ENCODE measurements at places on chromosomes 16 and 17.

DNA sequence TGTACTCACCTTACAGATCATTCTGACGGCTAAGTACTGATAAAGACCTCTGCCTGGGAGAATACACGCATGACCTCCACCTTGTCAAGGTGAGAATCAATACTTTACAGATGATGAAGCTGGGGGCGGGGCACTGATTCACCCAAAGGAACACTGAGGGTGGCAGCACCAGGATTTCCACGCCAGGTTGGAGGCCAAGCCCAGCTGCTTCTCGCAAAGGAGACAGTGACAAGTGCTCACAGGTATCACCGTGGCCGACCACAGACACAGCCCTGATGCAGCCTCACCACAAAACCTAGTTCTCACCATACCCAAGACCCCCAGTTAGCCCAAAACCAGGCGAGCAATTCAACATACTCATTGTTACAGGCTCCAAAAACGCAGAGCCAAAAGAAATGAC lies 434.2 kb downstream of the SOX9 start:
- DNase-seq, result no peak

GRCh38 chr17:64110379-64111152 lies 19.4 kb downstream of the ERN1 start:
- no peak for DNase-seq

DNA sequence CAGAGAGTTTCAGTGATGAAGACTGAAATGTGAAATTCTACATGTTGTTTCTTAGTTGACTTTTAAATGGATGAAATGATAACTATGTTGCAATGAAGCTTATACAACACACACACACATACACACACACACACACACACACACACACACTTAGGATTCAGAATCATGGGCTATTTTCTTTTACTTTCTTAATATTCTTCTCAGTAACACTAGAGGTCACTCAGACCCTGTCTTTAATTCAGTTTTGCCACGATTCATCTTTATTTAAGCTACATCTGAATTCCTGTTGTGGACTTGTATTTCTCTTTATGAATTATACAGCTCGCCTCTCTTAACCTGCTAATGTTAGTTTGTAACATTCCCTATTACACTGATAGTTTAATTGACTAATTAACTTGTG lies 109.6 kb upstream of the GOT2 start:
- no peak for DNase-seq

DNA sequence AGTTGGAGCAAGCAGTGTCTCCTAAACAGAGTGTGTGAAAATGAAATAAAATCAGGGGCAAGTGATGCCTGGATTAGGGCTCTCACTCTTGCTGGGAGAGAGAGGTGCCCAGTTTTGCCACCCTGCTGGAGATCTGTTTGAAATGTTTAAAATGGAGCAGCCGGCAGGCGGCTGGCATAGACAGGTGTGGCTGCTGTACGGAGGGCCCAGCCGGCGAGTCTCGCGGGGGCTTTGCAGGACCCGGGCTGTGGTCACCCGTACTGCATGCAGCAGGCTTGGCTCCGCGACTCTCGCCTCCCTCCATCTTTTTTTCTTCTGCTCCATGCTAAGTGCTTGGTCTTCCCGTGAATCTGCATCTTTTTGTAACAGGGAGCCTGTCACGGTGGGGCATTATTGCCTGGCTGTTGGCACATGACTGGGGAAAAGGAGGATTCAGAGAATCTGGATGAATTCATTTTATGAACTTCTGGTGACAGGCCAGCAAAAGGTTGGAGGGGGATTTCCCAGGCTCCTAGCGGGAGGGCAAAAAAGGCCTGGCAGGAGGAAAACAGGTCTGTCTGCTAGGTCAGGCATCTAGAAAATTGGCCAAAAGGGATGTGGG lies 1.8 kb downstream of the ZNRF1 start:
- DNase-seq, result no peak

DNA sequence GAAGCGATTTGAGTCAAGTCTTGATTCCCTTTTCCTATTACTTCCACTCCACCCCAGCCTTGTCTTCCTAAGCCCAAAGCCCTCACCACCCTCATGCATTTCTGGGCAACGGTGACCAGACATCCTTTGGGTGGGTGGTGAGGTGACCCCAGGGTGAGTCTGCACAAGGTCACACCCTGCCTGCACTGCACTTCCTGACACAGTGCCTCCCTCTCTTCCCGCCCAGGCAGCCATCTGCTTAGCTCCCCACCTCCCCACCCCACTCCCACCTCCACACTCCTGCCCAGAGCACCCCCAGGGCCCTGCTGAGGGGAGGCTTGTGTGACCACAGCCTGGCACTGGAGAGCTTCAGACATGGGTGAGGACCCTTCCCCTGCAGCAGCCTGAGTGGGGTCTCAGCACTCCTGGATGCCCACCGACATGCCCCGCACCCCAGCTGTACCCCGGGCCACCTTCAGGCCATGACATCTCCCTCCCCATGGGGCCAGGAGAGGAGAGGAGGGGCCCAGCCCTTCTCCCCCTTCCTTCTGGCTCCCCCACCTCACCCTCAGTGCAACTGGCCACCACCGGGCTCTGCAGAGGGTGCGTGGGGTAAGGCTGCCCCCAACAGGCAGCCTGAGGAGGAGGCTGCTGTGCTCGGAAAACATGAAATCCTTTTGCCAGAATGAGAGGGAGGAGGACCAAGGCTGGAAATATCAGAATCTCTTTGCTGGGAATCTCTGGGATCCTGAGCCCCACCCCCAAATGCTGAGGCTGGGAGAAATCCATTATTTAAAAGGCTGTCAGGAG lies 68.6 kb downstream of the CCT6B start:
- peak; percentile 7 for DNase-seq

DNA sequence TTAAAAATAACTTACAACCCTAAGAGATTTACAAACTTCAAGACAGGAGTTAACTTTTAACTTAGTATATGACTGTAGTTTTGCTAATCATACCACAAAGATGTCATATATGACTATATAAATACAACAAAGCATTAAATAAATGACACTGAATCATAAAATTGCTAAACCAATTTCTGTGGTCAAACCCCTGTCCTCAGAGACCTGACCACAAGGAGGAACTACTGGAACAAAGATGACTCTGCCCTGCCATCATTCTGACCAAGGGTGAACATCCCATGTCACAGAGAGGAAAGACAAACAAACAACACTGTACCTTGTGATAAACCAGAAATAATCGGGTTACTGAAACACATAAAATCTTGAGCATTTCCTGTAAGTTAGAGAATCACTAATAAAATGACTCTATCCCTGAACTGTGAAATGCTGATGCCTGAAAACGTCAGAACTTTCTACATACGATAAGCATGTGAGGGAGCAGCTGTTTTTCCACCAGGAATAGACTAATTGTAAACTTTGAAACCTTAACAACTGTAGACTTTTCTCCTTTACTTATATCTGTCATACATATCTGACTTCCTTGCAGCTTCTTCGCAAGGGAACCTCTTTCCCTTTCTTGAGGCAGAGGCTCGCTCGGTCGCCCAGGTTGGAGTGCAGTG lies 47.9 kb downstream of the WDR59 start:
- no peak for DNase-seq

DNA sequence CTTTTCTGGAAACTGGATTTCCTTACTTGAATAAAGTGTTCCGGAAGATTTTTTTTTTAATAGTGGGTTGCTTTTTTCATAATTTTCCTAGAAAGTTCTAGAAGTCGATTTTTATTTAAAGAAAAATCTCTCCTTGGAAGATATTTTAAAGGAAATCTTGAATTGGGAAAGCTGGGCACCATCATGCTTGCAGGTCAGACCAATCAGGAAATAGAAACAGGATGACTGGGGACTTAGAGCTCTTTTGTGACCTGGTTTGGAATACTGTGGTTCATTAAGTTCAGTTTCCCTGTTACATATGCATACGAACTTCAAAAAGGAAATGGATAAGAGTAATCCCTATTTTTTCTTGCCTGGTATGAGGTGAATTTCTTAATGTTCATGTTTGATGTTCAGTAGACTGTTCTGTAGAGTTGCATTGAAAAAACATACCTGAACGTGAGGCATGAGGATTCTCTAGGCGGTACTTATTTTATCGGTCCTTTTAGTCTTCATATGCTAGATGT lies 1.2 kb downstream of the NFATC3 start:
- no peak for DNase-seq

GRCh38 chr17:6269478-6269877 lies 165.4 kb downstream of the AIPL1 start:
- DNase-seq, result no peak

DNA sequence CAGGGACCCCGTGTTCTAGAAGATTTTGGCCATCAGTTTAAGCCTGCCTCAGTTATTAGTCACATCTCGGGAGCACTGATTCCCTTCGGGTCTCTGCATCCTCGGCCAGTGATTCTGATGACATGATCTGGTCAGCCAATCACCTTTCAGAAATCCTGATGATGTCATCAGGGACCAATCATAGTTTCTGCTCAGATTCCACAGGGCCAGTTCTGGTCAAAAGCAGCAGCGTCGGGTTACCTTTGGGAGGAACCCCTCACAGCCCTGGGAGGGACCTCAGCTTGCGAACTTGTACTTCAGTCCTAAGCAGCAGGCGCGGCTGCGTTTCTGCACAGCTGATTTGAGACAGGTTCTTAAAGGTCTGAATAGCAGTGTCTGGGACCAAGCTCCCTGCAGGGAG lies 13.9 kb downstream of the KDM8 start:
- DNase-seq, result no peak

- no peak for DNase-seq
Observed at GRCh38 chr16:89473136-89473712, 17.1 kb downstream of the ANKRD11 start.

DNA sequence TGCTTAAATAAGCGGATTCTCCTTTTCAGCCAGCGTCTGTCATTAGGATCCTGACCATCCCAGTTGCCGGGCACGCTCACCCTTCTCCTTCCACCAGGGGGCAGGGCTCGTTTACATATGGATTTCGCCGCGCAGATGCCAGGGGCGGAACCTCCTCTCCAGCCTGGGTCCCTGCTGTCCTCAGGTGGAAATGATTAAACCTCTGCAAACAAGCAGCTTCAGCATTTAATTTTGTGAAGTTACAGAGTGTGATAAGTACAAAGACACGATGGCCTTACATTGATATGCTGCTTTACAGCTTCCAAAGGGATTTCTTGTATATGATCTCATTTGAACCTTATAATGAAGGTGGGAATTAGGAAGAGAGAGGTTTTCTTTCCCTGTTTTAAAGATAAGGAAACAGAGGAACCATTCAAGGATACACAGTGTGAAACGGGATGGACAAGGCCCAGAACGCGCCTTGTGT lies 3.9 kb upstream of the KRT28 start:
- DNase-seq, result peak; percentile 70

DNA sequence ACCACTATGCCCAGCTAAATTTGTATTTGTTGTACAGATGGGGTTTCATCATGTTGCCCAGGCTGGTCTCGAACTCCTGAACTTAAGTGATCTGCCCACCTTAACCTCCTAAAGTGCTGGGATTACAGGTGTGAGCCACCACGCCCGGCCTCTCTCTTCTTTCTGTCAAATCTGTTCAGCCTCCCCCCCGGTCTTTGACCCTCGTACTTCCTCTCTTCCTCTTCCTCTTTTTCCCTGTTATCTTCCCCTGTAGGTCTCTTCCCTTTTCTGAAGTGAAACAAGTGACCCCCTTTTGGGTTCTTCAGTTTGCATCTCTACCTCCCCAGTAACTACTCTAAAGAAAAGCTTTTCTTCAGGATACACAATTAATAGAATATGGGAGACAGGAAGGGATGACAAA lies 31.7 kb upstream of the DHX40 start:
- DNase-seq, result no peak

- DNase-seq, result no peak
Observed at GRCh38 chr16:47528431-47528830, 67.3 kb downstream of the PHKB start.

- DNase-seq, result no peak
Observed at GRCh38 chr16:13315642-13316427, 414.4 kb downstream of the SHISA9 start.

GRCh38 chr16:4647644-4647980 lies 23.0 kb downstream of the MGRN1 start:
- DNase-seq, result no peak

GRCh38 chr17:57965521-57966160 lies 10.4 kb upstream of the CUEDC1 start:
- DNase-seq, result no peak

DNA sequence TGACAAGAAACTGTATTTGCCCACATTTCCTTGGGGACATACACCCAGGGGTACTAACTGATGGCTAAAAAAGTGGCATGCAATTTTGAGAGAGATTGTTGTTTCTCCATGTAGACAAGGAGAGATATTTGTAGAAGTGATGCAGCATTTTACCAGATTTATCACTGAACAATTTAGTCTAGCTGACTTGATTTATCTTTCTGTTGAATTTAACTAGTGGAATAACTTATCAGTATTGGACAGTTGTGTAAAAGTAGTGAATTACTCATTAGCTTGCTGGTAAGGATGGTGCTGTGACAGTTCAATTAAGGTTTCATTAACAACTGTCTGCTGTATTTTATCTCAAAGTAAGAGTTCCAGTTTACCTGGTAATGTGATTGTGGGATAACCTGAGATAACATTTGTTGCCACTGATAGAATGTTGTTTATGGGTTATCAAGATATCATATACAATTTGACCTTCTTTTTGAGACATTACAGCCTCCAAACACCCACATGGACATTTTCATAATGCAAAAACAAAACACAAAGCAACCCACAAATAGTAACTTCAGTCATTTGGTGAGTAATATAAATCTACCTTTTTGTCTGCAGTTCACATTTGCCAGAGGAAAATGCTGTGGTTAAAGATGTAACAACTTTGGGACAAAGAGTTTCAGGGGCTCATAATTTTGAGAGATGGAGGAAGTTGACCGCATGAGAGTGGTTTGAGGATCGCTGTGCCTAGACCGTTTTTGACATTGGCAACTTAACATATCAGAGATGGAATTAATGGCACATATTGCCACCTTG lies 3.8 kb downstream of the NLK start:
- DNase-seq, result no peak

- DNase-seq, result peak; percentile 88
Observed at GRCh38 chr17:45385331-45385997, 47.2 kb downstream of the ARHGAP27 start.

GRCh38 chr16:26475596-26475995 lies 591.1 kb upstream of the C16orf82 start:
- DNase-seq, result no peak

- no peak for DNase-seq
Observed at GRCh38 chr17:42317266-42317845, 29.1 kb downstream of the STAT5A start.

GRCh38 chr17:33798308-33798707 lies 456.8 kb upstream of the CCL2 start:
- DNase-seq, result no peak

DNA sequence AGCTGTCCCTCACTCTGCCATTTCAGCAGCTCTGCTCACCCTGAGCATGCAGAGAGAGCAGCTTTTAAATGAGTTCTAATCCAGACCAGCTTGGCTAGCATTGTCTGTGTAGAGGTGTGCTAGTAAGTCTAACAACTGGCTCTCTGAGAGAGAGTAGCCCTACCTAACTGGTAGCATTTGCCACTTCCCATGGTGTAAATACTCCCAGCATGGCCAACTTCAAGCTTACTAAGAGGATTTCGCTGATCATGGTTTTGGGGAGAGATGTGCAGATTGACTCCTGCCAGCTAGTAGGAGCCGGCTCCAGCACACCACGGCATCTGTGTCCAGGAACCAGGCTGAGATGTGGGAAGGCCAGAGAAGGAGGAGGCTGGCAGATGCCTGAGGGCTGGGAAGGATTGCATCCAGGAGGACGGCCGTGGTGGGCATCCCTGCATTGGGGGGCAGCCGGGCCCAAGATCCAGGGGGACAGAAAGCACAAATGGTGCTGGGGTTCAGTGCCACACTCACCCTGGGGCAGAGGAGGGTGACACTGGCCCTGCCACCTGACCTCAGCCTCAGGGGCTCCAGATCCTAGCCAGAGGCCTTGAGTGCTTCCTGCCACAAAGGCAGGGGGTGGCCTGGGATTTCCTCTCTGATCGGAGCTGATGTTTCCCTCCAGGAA lies 394.9 kb upstream of the TNRC6C start:
- no peak for DNase-seq
